ENCODE measurements at places on chromosomes 7 and 10. TPM values are rescaled to one million over a fixed set of nuclear protein-coding genes. Genes with fewer than 3 reads are reported as not detected.
A peak's percentile ranks its signal among the peaks of the same experiment; 100 is the strongest.

DNA sequence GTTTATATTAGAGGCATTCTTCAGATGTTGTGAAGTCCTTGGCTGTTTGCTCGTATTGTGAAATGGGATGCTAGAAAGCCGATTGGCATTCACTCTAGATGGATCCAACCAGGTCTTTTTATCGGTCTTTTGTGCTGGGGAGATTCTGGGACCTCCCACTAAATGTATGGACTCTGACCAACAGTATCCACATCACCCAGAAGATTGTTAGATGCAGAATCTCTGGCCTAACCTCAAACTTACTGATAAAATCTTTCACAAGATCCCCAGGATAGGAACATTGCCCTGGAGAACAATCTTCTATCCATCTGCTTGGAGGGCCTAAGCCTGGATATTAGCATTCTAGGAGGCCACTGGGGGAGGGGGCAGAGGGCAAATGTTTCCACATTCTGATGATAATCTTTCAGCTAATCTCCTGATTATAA is 160.9 kb downstream of the PLXDC2 start:
- H3K4me3 ChIP-seq, result no peak overlapping the region
- H3K27ac ChIP-seq, result no peak overlapping the region
- H3K4me1 ChIP-seq, result no peaks in the 10 kb centered on the region
- DNase-seq, result no peak

- peaks cover 4% of the 10 kb centered on the region for H3K27me3 ChIP-seq
- H3K4me1 ChIP-seq, result no peaks in the 10 kb centered on the region
- no peak for DNase-seq
- no peak overlapping the region for H3K4me3 ChIP-seq
- no peak overlapping the region for H3K27ac ChIP-seq
- no peaks in the 10 kb centered on the region for H3K36me3 ChIP-seq
These were observed 164.8 kb upstream of the SLC25A13 start for GRCh38 chr7:96486681-96487080.

DNA sequence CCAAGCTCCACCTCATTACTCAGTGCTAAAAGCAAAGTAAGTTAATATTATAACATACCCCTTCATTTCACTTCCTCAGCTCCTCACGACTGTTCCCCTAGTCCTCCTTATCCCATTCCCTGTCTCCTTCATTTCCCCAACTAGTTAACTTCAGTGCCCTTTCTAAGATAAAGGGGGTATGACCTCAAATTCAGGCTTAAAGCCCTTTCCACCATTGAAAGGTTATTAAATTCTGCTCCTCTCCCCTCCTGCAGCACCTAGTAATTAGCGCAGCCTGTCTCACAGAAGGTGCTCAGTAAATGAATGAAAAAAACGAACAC is 1.0 kb downstream of the CRPPA start:
- peak overlapping the region; percentile 89 for H3K4me3 ChIP-seq
- peaks cover 17% of the 10 kb centered on the region for H3K4me1 ChIP-seq
- H3K27ac ChIP-seq, result peak overlapping the region; percentile 96
- DNase-seq, result no peak
- peaks cover 3% of the 10 kb centered on the region for H3K27me3 ChIP-seq

DNA sequence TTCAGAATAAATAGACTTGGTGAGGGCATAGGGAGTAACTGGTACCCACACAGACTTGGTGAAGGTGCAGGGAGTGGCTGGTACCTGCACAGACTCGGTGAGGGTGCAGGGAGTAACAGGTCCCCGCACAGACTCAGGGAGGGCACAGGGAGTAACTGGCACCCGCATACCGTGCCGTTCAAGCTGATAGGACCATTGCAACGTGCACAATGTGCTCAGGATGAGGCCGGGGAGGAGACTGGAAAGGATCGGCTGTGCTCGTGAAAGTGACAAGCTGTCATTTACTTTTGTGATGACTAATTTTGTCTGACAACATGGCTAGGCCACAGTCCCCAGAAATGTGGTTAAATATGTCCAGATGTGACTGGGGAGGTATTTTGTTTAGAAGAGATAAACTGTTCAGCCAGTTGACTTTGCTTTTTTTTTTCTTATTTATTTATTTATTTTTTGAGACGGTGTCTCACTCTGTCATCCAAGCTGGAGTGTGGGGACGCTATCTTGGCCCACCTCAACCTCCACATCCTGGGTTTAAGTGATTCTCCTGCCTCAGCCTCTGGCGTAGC is 76.2 kb upstream of the NMT2 start:
- H3K4me1 ChIP-seq, result peaks cover 3% of the 10 kb centered on the region
- peaks cover 8% of the 10 kb centered on the region for H3K36me3 ChIP-seq
- DNase-seq, result peak; percentile 28
- no peaks in the 10 kb centered on the region for H3K27me3 ChIP-seq

Gene SYCE1
- total RNA-seq, result not detected

Gene EGR2
- total RNA-seq, result 66.9 TPM

Measured in activated CD4-positive, alpha-beta memory T cell treated with anti-CD3 and anti-CD28 coated beads for 36 hours (primary cell).